Heart right ventricle (tissue), 16 donors: ENCODE measurements at places on chromosomes 1 and 21. TPM values are rescaled to one million over a fixed set of nuclear protein-coding genes. Genes with fewer than 3 reads are reported as not detected.

- H3K27ac ChIP-seq, result peak overlapping the region; percentile 99
- DNase-seq, result peak; percentile 51
- H3K4me3 ChIP-seq, result peak overlapping the region; percentile 48
- no peaks in the 10 kb centered on the region for H3K27me3 ChIP-seq
Measured at GRCh38 chr1:153728305-153729066, 636 bp downstream of the INTS3 start.

DNA sequence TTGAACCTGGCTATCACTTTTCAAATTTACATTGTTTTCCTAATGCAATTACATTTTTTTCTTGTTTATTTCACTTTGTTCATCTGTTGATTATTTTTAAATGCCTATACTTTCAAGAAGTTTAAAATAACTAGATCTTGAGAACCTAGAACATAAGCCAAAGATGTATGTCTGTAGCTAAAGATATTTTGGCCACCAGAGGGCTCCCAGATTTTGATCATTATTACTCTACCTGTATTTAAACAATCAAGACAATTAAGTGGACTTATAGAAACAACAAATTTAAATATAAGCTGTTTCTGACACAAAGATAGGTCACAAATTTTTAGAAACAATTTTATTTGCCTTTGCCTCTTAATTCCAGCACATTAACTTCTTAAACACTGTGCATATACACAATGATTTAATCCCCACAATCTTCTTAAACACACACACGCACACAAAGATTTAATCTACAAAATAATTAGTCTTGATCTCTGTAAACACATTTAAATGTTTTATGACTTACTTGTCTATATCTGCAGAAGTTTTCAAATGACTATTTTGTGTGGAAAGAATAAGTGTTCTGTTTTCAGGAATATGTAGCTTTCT, 380.0 kb downstream of the DSCAM start:
- no peaks in the 10 kb centered on the region for H3K36me3 ChIP-seq
- H3K4me1 ChIP-seq, result no peaks in the 10 kb centered on the region
- peak; percentile 7 for DNase-seq

The DMBX1 gene
- not detected for total RNA-seq

DNA sequence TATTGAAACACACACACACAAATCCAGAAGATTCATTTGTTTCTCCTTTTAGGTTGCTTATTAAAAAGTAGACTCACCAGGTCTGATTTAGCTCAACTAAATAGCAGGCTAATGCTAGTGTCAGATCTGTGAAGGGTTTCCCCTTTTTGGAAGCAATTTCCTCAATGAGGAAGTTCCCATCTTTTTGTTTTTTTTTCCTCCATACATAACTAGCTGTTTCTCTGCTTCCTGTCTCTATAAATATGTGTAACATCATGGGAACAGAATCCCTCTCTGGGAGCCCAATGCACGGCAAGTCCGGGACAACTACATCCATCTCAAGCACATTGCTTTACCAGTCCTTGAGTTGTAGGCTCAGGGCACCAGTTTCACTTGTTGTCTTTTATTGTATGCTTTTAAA, 1421.1 kb downstream of the PLA2G4A start:
- H3K27me3 ChIP-seq, result no peaks in the 10 kb centered on the region
- DNase-seq, result no peak
- no peaks in the 10 kb centered on the region for H3K36me3 ChIP-seq
- H3K4me3 ChIP-seq, result no peak overlapping the region

GRCh38 chr1:198455966-198456365, 84.5 kb downstream of the ATP6V1G3 start:
- H3K4me3 ChIP-seq, result no peak overlapping the region
- H3K4me1 ChIP-seq, result no peaks in the 10 kb centered on the region
- no peaks in the 10 kb centered on the region for H3K27me3 ChIP-seq
- H3K36me3 ChIP-seq, result no peaks in the 10 kb centered on the region

- no peaks in the 10 kb centered on the region for H3K36me3 ChIP-seq
- DNase-seq, result no peak
- no peaks in the 10 kb centered on the region for H3K27me3 ChIP-seq
Measured at GRCh38 chr1:213439703-213440102, 388.7 kb downstream of the RPS6KC1 start.

The TMPRSS15 gene
- not detected for total RNA-seq

DNA sequence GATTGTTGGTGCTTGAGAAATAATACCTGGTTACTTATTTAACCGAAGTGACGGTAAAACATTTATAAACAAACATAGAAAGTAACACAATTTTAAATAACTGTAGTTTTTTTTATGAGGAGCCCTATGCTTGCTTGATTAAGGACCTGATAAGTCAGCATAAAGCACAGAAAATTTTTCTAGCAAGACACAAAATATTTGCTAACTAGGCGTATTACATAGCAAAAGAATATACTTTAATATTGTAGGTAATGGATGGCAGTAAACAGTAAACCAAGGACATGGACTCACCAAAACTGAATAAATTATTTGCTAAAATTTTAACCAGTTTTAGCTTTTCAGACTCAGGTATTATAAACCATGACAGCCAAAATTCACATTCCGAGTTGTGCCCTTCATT, 90.9 kb downstream of the MAST2 start:
- H3K27ac ChIP-seq, result no peak overlapping the region
- H3K36me3 ChIP-seq, result no peaks in the 10 kb centered on the region
- H3K27me3 ChIP-seq, result no peaks in the 10 kb centered on the region
- no peak for DNase-seq
- H3K4me1 ChIP-seq, result peaks cover 20% of the 10 kb centered on the region

The KLF17 gene
- 0.12 TPM for total RNA-seq

DNA sequence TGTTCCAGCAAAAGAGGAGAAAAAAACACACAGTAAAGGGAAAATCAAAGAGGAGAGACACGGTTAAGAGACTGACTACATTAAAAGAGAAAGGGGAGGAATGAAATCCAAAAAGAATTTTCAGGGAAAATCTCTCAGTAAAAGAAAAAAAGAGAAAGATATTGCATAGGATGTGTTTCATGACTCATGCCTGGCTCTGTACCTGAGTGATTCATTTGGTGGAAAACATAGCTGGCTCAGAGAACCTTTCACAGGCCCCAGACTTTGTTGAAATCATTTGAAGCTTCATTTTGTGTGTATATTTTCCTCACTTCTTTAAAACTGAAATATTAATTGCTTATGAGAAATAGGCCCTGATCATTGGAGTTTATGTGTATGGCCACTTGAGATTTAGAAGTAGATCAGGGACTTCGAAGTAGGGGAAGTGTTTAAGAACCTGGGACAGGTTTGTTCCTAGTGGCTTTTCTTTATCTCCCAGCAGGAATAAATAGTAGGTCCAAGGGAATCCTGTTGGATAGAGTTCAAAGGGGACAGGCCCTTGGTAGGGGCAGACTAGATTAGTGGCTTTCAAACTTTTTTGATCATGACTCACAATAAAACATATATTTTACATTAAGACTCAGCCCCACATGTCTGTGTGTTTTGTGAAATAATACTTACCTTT, 239.1 kb upstream of the SGIP1 start:
- H3K27me3 ChIP-seq, result no peaks in the 10 kb centered on the region
- H3K27ac ChIP-seq, result no peak overlapping the region
- H3K4me1 ChIP-seq, result no peaks in the 10 kb centered on the region
- H3K4me3 ChIP-seq, result no peak overlapping the region
- no peak for DNase-seq
- H3K36me3 ChIP-seq, result no peaks in the 10 kb centered on the region

The SLC2A5 gene
- total RNA-seq, result 7.9 TPM

DNA sequence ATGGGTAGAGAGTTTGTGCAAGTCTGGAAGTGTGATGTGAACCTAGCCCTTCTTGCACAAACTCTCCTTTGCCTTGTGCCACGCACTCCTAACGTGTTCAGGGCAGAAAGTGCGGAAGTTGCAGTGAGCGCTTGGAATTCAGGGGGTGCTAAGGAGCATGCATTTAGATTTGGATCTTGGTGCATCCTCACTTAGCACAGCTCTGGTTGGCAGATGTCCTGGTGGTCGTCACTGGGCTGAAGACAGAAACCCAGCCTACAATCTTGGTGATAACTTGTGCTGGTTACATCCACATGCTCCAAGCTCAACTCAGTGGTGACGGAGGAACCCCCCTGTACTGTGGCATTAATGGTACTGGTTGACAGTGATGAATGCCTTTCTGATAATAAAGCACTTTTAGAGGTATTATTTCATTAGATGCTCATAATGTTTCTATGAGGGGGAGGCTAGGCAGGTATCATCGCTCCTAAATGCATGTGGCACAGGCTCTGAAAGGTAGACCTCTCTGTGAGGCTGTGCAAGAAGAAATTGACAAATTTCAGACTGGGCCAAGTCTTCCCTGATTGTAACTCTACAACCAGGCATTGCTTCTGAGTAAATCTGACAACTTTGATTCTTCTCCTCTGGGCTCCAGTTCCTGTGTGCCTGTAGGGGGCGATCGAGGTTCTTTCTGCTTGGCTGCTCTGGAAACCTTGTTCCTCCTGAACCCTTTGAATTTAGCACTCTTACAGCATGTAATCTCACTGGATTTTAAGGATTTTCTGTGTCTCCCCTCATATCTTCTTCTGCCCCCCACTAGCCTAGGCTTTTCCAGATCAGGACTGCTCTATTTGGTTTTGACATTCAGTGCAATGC, 40.6 kb downstream of the MAPKAPK2 start:
- H3K4me3 ChIP-seq, result no peak overlapping the region
- no peak for DNase-seq
- no peaks in the 10 kb centered on the region for H3K27me3 ChIP-seq
- peaks cover 95% of the 10 kb centered on the region for H3K4me1 ChIP-seq
- H3K36me3 ChIP-seq, result peaks cover 14% of the 10 kb centered on the region
- peak overlapping the region; percentile 86 for H3K27ac ChIP-seq

GRCh38 chr1:204102739-204103430, 30.0 kb downstream of the SOX13 start:
- H3K4me3 ChIP-seq, result no peak overlapping the region
- DNase-seq, result no peak
- H3K4me1 ChIP-seq, result peaks cover 71% of the 10 kb centered on the region
- H3K27ac ChIP-seq, result peak overlapping the region; percentile 70

The OR2AK2 gene
- total RNA-seq, result not detected

The MAP1LC3C gene
- not detected for total RNA-seq

- H3K36me3 ChIP-seq, result no peaks in the 10 kb centered on the region
- no peak overlapping the region for H3K27ac ChIP-seq
- no peak for DNase-seq
Measured at GRCh38 chr1:185823467-185823866, 89.3 kb downstream of the HMCN1 start.

The CREG1 gene
- 66.2 TPM for total RNA-seq

DNA sequence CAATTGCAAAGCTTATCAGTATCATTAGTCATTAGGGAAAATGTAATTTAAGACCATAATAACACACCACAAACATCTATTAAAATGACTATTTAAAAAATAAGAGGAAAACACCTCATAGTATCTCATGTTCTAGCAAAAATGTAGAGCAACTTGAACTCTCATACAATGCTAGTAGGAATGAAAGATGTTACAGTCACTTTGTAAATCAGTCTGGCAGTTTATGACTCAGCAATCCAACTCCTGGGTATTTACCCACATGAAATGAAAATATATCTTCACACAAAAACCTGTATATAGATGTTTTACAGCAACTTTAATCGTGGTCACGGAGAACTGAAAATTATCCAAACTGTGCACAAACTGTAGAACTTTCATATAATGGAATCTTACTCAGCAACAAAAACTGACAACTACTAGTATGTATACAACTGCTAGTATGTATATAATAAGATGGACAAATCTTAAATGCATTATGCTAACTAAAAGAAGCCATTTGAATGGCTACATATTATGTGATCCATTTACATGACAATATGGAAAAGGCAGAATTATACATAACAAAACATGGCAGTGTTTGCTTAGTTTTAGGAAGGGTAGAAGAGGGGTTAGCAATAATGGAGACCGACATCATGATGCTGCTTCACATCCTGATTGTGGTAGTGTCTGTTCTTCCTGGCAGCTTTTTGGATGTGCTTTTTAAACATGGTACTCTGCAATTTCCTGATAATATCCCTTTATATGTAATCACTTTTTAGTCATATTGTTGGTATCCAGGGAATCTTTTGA, 267.0 kb downstream of the KCTD3 start:
- no peak for DNase-seq
- no peaks in the 10 kb centered on the region for H3K27me3 ChIP-seq
- H3K4me1 ChIP-seq, result no peaks in the 10 kb centered on the region

GRCh38 chr1:43345120-43345519, 7.5 kb downstream of the MPL start:
- H3K27ac ChIP-seq, result peak overlapping the region; percentile 91
- no peak overlapping the region for H3K4me3 ChIP-seq
- H3K4me1 ChIP-seq, result peaks cover 25% of the 10 kb centered on the region
- DNase-seq, result peak; percentile 48
- no peaks in the 10 kb centered on the region for H3K36me3 ChIP-seq
- H3K27me3 ChIP-seq, result no peaks in the 10 kb centered on the region

The RNF186 gene
- not detected for total RNA-seq

DNA sequence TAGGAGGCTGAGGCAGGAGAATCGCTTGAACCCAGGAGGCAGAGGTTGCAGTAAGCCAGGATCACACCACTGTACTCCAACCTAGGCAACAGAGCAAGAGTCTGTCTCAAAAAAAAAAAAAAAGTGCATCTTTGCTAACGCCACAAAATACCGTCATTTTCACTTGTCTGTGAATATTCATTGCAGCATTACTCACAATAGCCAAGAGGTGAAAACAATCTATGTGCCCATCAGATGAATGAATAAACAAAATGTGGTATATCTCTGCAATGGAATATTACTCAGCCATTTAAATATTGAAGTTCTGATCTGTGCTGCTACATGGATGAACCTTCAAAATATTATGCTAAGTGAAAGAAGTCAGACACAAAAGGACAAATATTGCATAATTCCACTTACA, 7.9 kb upstream of the TIAM1 start:
- H3K4me3 ChIP-seq, result no peak overlapping the region
- H3K4me1 ChIP-seq, result no peaks in the 10 kb centered on the region
- H3K27ac ChIP-seq, result no peak overlapping the region
- H3K27me3 ChIP-seq, result peaks cover 11% of the 10 kb centered on the region

DNA sequence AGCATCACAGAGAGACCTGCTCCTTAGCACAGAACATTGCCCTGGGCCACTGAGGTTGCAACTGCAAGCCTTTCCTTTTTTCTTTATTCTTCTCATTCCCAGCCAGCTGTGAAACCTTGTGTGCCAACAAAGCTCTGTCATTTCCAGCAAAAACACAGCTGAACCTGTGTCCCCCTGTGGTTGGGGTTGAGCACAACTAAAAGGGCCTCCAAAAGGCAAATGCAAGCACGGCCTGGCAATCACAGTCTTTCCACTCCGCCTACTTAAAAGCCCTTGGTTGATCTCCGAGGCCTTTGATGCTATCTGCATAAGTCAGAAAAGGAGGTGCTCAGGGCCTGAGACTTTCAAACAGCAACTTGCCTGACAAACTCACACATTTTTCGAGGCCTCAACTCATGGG, 32.7 kb downstream of the SUSD4 start:
- no peaks in the 10 kb centered on the region for H3K36me3 ChIP-seq
- H3K4me1 ChIP-seq, result no peaks in the 10 kb centered on the region
- H3K27ac ChIP-seq, result no peak overlapping the region

- H3K27me3 ChIP-seq, result no peaks in the 10 kb centered on the region
- no peaks in the 10 kb centered on the region for H3K36me3 ChIP-seq
- no peak overlapping the region for H3K27ac ChIP-seq
- H3K4me1 ChIP-seq, result no peaks in the 10 kb centered on the region
- DNase-seq, result no peak
Measured at GRCh38 chr1:177859572-177859971, 110.3 kb downstream of the SEC16B start.

The BRDT gene
- total RNA-seq, result not detected

- no peaks in the 10 kb centered on the region for H3K36me3 ChIP-seq
- H3K27me3 ChIP-seq, result no peaks in the 10 kb centered on the region
- no peak overlapping the region for H3K27ac ChIP-seq
- no peak for DNase-seq
Measured at GRCh38 chr21:23809573-23809972, 1797.7 kb downstream of the MRPL39 start.
